ENCODE measurements at places on chromosomes 2 and 18.

DNA sequence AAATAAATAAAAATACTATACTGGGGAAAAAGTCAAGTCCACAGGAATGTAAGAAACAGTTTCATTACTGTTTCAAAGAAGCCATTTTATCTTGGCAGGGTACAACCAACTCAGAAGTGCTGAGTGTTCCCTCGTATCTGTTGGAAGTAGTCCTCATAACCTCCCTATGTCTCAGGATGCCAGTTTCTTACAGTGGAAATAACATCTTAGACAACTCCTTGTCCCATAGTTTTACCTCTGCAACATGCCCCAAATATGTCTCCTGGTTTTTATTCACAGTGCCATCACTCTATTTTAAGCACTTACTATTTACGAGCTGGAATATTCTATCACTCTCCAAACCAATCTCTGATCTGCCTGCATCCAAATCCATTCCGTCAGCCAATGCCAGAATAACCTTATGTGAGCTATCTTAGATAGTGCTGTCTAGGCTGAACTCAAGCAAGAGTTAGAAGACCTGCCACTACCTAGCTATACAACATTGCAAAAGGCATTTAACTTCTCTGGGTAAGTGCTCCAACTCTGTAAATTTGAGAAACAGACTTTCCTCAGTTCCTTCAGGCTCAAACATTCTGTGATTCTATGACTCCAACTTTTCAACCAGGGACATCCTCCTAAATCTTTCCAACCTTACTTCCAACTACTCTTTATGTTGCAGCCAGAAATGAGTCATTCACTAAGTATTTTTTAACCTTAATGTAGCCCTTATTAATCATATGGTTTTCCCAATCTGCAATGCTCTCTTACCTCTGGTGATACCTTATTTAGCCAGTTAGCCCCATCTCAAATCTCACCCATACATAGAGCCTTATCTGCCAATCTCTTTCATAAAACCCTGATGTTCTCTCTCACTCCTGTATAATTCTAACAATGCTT, 66.7 kb downstream of the RTN4 start:
- no peak for DNase-seq

DNA sequence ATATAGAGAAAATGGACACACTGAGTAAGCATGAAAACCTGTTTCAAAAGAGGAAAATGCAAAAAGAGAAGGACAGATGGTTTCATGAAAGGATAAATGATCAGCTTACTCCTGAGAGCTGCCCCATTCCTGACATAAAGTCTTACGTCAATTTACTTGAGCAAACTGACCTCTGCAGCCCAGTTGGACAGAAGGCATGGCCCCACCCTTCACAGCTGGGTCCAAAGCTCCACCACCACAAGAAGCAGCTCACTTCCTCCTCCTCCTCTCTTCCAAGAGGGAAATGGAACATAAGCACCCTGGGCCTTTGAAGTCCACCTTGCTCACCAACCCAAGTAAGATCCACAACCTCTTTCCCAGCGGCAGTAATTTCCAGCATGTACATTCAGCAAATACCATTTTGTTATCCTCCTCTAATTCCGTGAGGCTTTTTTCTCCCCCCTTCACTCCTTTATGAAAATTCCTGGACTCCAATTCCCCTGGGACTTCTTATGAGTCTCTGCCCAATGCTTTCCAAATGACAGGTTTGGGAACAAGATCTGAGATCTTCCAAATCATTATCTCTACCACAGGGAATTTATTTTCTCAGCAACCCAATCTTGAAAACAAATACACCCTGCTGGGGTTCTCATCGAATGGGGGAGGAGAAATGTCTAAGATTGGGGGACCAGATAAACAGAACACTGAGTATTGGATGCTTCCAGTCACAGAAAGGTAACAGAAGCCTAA, 10.1 kb downstream of the COL4A4 start:
- DNase-seq = no peak

DNA sequence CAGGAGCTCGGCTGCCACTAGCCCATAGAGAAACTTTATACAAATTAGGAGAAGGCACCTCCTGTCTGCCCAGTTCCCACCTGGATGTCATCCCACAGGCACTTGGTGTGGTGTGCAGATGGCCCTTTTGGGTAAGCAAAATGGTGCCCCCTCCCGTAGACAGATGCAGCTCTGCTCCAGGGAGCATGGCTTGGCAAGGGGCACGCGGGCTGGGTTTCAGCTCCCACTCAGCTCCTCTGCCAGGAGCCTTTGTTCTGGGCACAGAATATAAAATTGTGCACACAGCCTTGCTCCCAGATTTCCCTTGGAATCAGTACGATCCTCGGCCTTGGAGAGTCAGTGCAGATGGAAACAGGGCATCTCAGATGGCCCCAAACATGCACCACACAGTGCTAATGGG, 20.3 kb upstream of the KCNF1 start:
- no peak for DNase-seq

DNA sequence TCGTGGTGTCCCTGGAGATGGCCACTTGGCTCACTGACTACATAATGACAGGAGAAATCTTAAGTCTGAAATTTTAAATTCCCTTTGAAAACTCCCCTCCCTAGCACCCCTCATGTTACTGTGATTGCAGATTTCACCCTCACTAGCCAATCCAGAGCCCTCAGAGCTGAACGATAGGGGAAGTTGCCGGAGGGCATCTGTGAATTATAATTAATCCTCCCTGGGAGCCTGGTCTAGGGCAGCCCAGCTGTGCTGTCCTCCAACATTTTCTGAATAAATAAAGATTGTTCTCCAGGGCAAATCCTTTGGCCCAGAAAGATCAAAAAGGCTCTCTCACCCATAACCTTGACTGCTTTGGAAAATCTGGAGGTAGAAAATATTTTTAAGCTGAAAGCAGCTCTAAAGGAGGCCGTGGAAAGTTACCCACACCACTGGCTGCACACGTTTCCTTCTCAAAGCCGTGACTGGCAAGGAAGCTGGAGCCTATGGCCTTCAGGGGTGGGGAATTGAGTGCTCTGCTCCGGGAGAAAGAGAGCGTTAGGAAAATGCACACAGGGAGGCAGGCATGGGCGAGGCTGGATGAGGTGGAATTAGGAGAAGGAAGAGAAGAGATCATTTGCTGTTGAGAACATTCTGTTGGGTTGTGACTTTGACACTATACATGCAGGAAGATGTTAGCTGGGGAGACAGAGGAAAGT, 68.9 kb upstream of the CNGA3 start:
- DNase-seq = no peak

GRCh38 chr2:231785822-231786176, 446 bp upstream of the COPS7B start:
- DNase-seq = no peak

- no peak for DNase-seq
Measured at GRCh38 chr2:160510617-160511016, 17.0 kb upstream of the RBMS1 start.

GRCh38 chr2:197071213-197071612, 144.7 kb upstream of the PGAP1 start:
- no peak for DNase-seq

GRCh38 chr2:191892391-191892790, 45.5 kb upstream of the CAVIN2 start:
- DNase-seq = no peak

GRCh38 chr18:3931542-3932112, 481.7 kb downstream of the TGIF1 start:
- DNase-seq = no peak

- no peak for DNase-seq
Measured at GRCh38 chr2:46009315-46009714, 287.9 kb upstream of the EPAS1 start.

GRCh38 chr2:78925258-78925657, 100.2 kb upstream of the REG3G start:
- no peak for DNase-seq

DNA sequence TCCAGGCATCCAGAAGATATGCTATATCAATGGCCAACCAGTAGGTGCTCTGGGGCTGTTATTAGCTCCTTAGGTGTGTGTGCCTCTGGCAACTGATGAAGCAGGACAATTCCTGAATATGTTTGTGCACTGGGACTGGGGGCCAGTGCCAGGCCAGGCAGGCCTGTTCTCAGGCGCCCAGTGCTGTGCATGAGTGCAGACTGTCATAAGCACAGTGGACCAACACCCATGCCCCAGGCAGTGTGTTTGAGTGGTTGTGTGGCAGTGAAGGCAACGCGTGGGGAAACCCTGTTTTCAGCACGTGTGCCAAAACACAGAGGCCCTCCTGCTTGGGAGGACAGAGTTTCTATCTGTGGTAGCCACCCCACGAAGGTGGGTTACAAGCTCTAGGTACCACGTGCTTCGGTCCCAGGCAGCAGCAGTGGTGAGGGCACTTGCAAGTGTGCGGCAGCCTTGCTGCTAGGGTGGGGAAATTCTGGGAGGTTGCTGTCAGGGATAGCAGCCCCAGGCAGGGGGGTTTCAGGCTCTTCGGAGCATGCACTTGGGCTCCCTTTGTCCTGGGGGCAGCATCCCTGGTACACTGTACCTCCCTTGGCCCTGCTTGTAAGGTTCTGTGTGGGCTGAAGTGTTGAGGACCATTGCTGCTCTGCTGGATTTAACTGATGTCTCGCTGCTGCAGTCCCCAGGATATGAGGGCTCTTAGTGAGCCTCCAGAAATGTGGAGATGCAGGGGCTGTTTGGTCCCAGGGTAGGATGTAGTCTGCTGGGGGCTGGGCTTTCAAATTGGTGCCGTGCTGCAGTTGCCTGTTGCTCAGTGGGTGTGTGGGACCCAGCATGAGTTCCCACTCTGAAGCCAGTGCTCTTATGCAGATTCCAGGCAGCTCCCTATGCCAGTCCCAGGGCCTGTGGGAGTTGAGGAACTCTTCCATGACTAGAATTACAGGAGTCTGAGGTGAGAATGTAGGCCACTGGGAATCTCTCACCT, 280.9 kb downstream of the RPRM start:
- DNase-seq = no peak

GRCh38 chr18:55605733-55606338, 17.8 kb upstream of the TCF4 start:
- DNase-seq = no peak

GRCh38 chr2:191358325-191359025, 113.3 kb downstream of the MYO1B start:
- DNase-seq = no peak

DNA sequence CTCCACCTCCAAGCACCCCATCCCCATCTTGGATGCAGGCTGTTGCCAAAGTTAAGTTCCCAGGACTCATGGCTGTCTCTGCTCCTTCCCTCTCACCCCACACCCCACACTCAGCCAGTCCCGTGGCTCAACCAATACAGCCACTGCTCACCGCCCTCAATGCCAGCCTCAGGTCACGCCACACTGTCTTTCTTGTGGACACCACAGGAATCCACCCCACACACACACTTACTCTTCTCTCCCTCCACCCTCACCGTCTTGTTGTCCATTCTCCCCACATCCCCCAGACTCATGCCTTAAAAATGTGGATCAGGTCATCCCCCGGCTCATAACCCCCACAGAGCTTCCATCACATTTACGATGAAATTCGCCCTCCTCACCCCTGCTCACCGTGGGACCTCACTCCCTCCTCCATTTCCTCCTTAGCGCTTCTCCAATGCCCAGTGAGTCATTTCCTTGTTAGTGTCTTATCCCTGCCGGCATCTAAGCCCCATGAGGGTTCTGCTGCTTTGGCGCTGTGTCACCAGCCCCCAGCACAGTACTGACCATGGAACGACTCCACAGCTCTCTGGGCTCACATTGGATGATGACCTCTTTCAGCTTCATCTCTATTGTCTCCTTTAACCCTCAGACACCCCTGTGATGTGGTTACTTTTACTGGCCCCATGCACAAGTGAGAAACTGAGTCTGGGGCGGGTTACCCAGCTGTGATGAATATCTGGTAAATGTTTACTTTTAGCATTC, 13.8 kb downstream of the MLPH start:
- peak; percentile 94 for DNase-seq

DNA sequence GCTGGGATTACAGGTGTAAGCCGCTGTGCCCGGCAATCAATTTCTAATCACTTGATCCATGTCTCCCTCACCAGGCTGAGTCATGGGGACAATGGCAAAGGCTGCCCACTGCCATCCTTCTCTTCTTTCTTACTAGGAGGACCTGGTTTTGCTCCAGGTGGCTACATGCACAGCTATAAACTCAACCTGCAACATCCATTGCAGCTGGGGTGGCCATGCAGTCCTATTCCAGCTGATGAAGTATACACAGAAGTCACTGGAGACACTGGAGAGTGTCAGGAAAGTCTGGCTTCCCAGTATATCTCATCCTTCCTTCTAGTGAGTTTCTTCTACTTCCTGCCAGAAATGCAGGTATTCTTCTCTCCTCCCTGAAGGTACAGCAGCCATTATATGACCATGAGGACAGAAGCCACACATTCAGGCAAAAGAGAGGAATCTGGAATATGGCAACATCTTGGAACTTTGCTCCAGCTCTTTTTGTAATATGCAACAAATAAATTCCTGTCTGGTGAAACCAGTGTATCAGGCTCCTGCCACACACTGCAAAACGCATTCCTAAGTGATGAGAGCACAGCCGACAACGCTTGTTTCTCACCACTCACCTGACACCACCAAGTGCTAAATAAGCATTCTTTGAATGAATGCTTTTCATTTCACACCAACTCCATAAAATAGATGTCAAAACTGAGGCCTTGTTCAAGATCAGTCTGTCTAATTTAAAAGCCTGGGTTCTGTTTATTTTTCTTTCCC, 32.3 kb downstream of the SCTR start:
- peak; percentile 70 for DNase-seq

DNA sequence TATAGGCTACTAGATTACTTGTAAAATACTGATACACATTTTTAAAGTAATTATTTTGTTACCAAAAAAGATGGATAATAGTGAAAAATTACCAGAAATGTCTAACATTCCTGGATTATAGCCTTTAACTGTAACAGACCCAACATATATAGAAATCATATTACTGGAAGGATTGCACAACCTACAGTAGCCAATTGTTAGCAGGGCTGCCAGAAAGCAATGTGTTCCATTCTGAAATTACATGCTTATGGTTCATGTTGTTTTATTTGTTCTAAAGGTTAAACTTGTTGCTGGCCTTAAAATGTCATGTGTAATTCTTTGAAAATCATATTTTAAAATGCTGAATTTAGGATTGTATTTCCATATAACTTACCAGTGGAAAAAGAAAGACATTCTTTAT, 793.6 kb upstream of the ACVR2A start:
- DNase-seq = no peak

- DNase-seq = no peak
Measured at GRCh38 chr2:236499691-236500578, 69.7 kb upstream of the ACKR3 start.

GRCh38 chr2:239274391-239275043, 126.3 kb downstream of the HDAC4 start:
- peak; percentile 77 for DNase-seq

- DNase-seq = no peak
Measured at GRCh38 chr2:11348209-11348749, 3.8 kb upstream of the ROCK2 start.
